ENCODE measurements at places on chromosomes 4 and X.

- DNase-seq, result no peak
Measured at GRCh38 chr4:15106399-15106798, 104.1 kb downstream of the CPEB2 start.

DNA sequence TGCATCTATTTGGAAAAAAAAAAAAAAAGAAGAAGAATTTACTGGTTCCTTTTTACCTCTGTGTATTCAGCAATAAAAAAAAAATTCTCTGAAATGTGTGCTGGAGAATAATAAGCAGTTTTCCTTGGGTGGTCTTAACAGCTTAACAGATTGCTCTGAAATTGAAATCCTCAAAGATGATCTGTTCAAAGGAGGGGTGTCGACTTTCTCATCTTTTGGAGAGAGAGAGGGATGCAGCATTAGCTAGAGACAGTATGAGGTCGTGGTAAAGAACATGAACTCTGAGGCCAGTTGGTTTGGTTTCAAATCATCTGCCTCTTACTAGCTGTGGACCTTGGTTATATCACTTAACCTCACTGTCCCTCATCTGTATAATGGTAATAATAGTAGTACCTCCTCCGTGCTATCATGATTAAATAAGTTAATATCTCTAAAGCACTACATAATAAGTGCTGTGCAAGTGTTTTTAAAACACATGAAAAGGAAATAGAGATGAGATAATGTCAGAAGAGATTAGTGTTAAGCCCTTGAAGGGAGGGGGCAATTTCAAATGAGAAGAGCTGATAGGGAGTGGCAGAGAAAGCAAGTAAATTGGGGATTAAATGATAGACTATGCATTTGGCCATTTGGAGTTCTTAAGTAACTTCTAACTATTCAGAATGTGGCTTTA, 109.9 kb upstream of the LIMCH1 start:
- DNase-seq, result no peak

DNA sequence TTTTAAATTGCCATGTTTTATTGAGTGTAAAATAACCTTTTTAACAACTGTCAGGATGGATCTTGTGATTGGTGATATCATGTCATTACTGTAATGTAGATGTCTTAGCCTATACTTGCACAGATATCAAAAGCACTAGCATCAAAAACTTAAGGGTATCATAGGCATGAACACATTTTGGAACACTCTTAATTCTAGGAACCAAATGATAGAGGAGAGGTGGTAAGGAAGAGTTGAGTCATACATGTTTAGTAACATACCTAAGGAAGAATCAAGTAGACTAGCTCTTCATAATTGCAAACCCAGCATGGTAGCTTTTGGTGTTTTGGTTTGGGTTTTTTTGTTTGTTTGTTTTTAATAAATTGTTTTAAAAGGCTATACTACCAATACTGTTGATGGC, 43.4 kb downstream of the SMARCAD1 start:
- no peak for DNase-seq

DNA sequence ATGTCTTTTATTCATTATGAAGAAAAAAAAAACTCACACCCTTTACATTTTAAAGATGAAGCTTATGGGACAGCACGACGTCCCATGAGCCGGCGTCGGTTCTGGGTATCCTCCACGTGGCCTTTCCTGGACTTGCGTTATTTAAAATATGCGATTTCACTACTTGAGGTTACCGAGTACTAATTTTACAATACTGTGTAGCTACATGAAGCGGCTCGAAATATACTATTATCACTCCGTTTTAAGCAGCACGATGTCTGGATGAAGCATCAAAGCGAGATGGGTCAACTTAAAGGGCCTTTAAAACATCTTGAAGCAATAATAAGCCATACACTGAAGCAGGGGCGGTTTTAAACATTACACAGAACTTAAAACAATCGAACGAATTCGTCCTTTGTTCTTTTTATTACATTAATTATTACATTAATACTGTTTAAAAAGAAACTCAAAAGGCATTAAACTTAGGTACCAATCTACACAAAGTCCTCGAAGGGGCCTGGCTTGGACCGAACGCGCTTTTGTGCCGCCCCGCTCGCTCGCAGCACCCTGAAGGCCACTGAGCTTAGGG, 1.4 kb upstream of the KLF3 start:
- DNase-seq, result peak; percentile 39
